NCI-H510A (cell line): ENCODE measurements at places on chromosomes 2 and 18.

GRCh38 chr2:137770166-137770565 lies 194.1 kb upstream of the HNMT start:
- DNase-seq = no peak

- DNase-seq = no peak
These were observed 131.8 kb downstream of the MREG start for GRCh38 chr2:215881582-215881981.

DNA sequence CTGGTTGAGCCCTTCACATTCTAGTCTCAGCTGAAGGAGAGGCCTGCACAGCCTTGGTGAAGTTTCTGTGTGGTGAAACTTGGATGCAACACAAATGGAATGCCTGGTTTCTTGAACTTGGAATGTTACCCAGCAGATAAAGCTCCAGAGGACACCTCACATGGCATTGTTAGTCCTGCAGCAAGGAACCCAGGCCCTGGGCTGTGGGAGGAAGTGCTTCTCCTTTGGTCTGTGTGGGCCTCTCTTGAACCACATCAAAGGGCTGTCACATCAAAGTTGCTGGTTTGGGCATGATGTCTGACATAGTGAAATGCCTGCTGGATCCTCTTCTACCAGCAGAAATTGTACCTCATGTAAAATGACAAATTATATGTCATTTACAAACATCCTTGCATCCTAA lies 198.5 kb downstream of the FHOD3 start:
- DNase-seq = no peak

- no peak for DNase-seq
These were observed 44.3 kb downstream of the ZNF236 start for GRCh38 chr18:76866666-76867065.

DNA sequence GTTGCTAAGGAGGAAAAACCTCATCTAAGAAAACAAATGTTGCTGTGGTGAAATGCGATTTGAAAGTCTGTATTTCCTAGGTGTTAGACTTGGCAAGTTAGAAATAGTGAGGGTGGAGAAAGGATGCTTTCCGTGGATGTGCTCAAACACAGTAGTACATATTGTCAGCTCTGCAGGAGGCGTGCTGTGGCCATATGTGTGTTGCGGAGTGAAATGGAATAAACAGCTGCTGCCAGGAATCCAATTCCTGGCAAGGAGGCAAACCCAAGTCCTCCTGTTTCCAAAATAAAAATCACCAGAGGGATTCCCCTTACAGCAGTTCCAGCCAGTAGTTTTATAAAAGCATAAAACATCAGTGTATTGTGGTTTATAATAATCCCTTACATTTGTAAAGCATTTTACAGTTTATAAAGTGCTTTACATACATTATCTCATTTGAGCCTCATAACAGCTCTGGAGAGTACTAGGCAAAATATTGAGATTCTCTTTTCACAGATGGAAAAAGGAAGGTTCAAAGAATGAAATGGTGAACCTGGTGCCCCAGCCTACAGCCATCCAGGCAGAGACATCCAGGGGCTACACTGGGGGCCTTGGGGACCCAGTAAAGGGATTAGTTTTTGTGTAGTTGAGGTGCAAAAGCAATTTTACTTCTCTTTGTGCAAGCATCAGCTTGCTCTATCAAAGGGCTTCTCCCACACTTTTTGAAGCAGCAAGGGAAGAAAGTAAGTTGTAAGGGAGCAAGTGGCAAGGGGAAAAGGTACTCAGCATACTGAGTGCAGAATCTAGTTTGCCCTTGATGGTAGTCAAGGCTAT lies 206.0 kb downstream of the AGPS start:
- no peak for DNase-seq
